Fibroblast of skin of right quadriceps (primary cell): ENCODE measurements at places on chromosomes 12 and 14.
A peak's percentile ranks its signal among the peaks of the same experiment; 100 is the strongest.

DNA sequence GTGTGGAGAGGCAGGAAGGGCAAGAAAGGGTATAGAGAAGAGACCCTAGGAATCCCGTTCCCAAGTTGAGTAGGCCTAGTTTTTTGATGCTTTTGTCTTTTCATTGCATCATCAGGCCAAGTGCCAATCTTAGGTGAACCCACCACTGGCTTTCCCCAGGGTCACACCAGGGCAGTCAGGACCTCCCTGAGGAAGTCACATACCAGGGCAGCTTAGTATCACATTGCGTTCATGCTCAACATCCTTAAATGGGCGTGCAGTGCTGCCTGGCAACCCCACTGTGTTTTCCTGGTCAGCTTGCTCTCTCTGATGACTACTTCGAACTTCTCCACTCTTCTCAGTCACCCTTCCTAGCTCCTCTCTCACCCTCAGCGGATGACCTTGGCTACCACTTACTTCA is 9.0 kb downstream of the ASIC1 start:
- DNase-seq, result peak; percentile 88

DNA sequence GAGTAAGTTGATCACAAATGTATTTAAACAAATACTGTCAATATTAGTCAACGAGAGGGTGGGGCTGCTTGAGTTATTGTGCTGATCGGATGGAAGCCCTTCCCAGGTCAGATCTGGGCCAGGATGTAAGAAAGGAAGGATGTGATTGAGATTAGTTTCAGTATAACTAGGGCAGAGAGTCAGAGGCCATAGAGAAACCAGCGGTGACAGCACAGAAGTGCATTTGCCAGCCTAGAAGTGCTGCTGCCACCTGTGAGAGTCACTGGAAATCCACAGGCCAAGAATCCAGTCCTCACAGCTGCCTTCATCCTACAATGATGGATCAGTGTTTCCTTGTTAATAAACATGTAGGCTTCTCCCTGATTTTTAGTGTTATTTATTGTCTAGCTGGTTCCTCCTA is 9.8 kb upstream of the FERMT2 start:
- DNase-seq, result no peak

DNA sequence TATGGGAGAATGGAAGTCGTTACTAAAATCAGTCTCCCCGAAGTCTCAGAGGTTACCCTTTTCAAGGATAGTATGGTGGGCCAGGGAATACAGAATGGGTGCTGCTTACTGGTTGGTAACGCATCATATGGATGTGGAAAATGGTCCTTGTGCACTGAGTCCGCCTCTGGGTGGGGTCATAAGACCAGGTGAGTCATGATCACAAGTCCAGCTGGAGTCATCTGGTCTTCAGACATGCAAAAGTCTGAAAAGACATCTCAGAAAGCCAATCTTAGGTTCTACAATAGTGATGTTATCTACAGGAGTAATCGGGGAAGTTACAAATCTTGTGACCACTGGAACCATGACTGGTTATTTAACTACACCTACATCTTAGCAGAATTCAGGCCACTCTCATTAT is 71.9 kb upstream of the TCL1B start:
- DNase-seq, result no peak

- peak; percentile 1 for DNase-seq
Measured at GRCh38 chr14:21978184-21978998, 304.8 kb upstream of the OR4E1 start.

DNA sequence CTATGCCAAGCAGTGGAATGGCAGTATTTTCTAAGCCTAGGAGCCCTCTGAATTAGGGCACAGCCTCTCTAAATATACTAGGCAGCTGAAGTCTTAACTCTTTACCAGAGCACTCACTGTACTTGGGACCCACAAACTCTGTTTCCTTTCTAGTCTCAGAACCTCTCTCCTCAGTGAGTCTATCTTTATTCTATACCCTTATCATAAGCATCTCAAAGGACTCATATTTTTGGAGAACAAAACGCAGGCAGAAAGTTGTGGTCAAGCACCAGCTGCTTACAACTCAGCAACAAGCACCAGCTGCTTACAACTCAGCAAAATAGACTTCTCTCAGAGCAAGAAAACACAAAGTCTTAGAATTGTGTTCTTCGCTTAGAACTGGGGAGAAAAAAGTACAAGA is 993 bp downstream of the CCDC196 start:
- DNase-seq, result no peak

- no peak for DNase-seq
Measured at GRCh38 chr12:88298014-88298682, 156.0 kb downstream of the TMTC3 start.

GRCh38 chr12:124651516-124652273 is 84.3 kb upstream of the NCOR2 start:
- DNase-seq, result no peak

DNA sequence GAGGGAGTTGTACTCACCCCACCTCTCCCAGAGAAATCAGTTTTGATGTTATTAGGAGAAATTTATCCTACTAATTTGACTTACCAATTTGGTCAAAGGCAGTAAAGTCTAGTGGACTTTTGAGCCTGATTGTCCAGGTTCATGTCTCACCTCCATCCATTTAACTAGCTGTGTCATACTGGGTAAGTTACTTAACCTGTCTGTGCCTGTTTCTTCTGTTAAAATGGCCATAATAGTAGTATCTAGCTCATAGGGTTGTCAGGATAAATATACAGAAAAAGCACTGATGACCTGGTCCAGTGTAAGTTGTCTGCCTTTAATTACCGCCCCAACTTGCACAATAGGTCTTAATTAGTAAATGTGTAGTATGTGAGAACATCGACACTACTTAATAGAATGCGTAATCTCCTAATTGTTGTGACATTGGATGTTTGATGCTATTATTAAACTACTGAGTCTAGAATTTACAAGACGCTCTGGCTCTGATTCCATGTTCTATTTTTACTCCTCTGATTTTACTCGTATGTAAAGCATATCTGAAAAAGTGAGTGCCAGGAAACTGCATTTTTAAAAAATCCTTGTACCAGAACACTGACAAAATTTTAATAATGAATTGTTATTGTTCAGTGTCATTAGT is 1.5 kb downstream of the RAB21 start:
- no peak for DNase-seq

GRCh38 chr14:94025720-94026119 is 420 bp upstream of the OTUB2 start:
- no peak for DNase-seq

- peak; percentile 28 for DNase-seq
Measured at GRCh38 chr14:63039866-63040265, 5.4 kb downstream of the KCNH5 start.

DNA sequence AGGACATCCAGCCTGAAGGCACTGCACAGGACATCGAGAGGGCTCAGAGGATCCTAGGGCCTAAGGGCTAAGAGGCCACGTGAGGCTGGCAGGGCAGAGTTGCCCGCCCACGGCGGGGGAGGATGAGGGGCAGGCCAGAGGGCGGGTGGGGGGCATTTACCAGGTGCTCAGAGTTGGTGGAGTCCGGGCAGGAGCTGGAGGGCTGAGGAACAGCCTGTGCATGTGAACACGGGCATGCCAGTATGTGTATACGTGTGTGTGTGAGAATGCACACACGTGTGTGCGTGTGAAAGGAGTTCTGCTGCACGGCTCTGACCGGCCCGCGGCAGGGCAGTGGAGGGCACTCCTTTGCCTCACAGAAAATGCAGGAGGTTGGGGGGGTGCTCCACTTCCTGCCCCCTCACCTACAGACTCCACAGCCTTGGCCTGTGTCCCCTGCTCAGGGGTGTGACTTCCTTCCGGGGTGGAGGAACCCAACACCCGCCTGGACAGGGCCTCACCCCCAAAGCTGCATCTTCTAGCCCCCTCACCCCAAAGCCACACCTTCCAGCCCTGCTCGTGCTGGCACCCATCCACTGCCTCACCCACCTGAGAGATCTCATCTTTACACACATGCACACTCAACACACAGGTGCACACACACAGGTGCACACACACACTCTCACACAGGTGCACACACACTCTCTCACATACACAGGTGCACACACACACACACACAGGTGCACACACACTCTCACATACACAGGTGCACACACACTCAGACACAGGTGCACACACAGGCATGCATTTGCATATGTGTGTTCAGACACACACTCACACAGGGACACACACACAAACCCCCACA is 11.8 kb upstream of the GPR132 start:
- no peak for DNase-seq

DNA sequence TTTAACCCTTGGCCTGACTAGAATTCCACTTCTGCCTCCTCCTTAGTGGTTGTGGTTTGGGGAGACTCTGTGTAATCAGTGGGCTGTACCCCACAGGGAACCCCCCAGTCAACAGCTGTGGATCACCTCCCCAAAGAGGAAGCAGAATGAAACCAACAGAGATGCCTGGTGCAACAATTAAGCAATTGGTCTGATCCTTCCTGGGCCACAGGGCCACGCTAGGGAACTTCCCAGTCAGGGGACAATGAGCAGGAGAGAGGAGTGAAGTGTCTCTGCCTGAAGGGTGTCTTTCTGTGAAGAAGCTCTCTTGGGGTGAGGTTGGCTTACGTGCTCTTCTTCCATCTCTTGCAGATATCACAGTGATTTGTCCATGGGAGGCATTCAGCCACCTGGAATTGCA is 8.2 kb downstream of the PDE6H start:
- DNase-seq, result no peak

DNA sequence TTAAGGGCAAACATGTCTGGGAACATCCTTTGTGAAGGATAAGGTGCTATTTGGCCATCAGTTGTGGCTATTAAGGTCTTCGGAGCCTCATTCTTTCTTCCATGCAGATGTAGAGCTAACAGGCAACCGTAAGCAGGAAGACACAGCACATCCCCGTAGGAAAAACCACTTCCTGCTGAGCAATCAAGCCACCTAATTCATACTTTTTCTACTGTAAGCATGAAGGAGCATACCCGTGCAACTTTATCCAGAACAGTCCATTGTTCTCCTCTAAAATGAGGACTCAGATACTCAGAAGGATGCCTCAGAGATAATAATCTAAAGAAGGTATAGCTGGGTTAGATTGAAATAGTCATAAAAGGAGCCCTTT is 232.0 kb downstream of the PPM1H start:
- peak; percentile 86 for DNase-seq

GRCh38 chr12:113476176-113476986 is 4.7 kb upstream of the LHX5 start:
- no peak for DNase-seq

- no peak for DNase-seq
Measured at GRCh38 chr12:68474467-68475204, 136.1 kb upstream of the RAP1B start.

GRCh38 chr12:52730793-52731192 is 27.5 kb upstream of the KRT77 start:
- no peak for DNase-seq

GRCh38 chr14:90428676-90429075 is 31.8 kb downstream of the CALM1 start:
- DNase-seq, result no peak

- DNase-seq, result peak; percentile 26
Measured at GRCh38 chr14:26444822-26445221, 153.0 kb downstream of the NOVA1 start.

- no peak for DNase-seq
Measured at GRCh38 chr12:11662369-11662768, 12.9 kb downstream of the ETV6 start.

DNA sequence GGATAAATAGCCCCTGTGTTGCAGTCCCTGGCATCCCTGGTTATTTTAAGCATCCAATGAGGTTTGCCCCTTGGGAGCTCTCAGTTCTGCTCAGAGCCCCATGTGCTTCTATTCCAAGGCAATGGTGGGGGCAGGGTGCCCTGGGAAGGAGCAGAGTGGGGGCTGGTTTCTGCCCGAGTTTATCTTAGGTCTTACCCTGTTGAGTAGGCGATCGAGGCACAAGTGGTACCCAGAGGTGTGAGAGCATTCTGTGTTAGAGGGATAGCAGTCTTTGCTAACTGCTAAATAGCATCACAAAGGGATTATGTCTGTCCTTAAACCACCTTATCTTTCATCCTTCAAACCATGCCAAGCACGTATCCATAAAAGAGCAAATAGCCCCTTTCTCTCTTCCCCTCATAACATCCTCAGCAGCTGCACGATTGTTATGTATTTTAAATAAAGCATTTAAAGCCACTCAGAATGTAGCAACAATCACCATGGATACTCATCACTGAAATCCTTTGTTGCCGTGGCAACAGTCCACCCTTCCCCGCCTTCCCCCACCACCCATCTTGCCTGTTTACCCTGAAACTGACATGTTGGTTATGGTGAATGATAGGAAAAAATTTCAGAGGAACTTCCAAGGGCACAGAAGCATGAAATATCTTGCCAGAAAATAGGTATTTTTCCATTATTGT is 139.3 kb downstream of the PTPN11 start:
- no peak for DNase-seq

GRCh38 chr12:52907092-52907810 is 2.4 kb upstream of the KRT8 start:
- DNase-seq, result peak; percentile 35

DNA sequence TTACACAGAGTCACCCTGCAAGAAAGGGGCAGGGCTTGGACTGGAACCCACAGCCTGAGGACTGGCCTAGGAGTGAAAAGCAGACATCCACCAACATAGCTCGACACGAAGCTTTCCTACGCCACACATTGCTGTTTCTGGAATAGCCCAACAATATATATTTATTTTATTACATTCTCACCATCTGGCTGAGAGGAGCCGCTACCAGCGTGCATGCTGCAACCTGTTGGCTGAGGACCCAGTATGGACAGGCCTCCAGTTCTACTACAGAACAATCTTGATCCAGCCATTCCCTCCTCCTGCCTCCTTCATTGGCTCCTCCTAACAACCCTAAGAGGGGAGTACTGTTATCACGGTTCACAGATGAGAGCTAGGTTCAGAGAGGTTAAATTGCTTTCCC is 35.6 kb upstream of the TBX5 start:
- no peak for DNase-seq

DNA sequence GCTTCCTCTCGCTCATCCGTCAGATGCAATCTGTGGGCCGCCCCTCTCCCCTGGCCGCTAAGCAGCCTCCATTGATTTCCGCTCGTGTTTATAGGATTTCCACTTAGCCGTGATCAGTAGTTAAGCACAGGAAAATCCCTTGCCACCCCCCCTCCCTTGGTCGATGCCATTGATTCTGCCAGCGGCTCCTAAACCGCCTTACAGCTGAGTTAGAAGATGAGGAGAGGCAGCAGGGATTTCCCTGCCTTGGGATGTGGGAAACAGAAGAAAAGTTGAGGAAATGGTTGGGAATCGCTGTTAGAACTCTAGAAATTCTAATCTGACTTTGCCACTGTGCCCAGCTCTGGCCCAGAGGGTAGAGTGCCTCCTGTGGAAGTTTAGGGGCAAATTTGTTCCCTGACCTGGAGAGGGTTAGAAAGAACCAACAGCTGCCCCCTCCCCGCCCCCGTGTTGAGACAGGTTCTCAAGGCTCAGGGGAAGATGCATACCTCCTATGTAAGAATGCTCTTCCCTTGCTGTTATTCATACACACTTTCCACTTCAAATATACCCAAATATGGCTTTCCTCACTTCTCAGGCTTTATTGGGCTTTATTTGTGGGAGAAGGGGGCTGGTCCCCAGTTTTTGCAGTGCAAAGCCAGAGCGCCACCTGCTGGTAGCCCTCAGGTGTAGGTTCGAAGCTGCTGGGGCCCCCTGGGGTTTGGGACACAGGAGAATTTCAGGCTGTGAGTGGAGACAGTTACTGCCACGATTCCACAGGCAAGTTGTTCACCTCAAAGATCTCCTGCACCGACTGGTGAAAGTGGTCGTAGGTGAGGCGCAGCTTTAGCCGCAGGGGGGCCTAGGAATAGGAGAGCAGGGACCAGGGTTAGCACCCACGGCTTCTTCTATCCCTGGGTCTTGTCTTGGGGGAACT is 3.2 kb downstream of the THTPA start:
- peak; percentile 56 for DNase-seq
